GM23338 (cell line): ENCODE measurements at places on chromosomes 11 and 22.

- DNase-seq: no peak
Observed at GRCh38 chr11:118933486-118933885, 7.8 kb upstream of the BCL9L start.

GRCh38 chr22:46041642-46042041, 64.7 kb upstream of the WNT7B start:
- DNase-seq: no peak

DNA sequence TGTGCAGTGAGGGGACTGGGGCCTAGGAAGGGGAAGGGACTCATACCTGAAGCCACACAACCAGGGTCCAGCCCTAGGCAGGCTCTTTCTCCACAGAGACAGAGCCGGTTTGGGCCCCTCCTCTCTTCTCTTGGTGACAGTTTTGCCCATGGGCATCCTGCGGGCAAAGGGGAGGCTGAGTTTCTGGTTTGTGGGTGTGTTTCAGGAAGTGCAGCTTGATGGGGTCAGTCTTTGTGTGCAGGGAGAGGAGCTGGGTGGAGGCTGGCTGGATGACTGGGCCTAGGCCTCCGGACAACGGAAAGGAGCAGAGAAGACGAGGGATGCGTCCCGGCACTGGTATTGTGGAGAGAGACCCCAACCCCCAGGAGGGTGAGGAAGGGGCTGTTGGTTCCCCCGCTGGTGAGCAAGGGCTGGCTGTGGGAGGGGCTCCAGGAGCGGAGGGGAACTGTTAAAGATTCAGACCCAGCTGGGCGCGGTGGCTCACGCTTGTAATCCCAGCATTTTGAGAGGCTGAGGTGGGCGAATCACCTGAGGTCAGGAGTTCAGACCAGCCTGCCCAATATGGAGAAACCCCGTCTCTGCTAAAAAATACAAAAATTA, 23.4 kb upstream of the CELSR1 start:
- DNase-seq: no peak

DNA sequence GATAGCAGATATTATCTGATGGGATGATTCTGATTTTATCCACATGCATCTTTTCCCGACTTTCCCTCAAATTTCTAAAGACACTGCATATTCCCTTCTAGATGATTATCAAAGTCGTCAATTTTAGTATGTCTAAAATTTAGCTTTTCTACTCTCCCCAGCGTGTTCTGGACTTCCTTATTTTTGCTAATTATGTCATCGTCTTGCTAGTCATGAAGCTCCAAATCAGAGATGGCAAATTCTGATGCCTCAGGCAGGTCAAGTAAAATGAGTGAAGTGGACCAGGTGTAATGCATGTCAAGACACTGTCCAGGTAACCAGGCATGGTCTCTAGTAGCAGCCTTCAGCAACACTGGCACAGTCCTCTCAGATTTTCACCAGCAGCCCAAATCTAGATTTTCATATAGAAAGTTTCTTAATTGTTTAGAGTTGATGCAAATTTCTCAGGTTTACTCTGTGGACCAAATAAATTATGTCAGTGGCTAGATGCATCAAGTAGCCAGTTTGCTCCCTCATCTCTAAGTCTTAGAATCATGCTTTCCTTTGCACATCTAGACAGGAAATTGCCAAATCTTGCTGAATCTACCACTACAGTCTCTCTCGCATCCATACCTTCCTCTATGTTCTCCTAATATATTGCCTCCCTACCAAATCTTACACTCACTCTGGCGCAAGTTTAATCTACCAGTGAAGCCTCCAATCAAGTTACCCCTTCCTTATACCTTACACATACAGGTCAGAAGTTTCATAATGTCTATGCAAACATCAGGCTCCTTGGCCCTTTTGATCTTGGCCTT, 10.6 kb downstream of the HSD17B12 start:
- no peak for DNase-seq

DNA sequence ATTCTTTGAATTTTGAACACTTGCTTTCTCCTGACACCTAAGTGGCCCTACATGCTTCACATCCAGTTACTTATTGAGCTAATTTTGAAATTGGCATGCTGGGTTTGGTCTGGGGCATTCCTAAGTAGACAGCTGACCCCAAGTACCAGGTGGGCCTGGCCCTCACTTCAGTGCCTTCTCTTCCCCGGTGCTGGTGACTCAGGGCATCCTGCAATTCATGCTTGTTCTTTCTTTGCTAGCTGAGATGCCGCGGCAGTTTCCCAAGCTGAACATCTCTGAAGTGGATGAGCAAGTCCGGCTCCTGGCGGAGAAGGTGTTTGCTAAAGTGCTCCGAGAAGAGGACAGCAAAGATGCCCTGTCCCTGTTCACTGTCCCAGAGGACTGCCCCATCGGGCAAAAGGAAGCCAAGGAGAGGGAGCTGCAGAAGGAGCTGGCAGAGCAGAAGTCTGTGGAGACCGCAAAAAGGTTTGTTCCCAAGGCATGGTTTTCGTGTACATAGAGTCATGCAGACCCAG, 6.3 kb downstream of the AMPD3 start:
- DNase-seq: no peak

DNA sequence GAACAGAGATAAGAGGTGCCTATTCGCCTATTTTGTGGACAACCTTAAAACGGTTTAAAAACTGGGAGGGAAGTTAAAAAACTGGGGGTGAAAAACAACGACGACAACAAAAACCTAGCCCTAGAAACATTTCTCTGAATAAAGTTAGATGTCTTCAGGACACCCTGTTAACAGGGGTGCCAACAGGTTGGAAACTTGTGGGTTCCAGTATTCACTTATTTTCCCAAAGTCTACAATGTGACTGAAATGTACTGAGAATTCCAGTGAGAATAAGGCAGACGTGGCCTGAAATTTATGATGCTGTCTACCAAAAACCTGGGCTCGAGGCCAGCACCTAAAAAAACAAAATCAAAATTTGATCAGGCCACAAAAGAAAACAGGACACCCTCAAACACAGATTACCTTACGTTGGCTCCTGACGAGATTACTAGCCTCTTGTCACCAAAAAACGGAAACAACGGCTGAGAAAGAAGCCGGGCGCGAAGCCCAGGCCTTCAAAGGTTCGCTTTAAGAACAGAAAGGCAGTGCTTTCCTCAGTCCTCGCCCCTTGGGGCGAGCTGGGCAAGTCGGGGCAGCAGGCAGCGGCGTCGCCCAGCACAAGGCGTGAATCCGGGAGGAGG, 906 bp downstream of the CCDC90B start:
- DNase-seq: no peak

GRCh38 chr11:128582496-128583366, 4.6 kb downstream of the ETS1 start:
- peak; percentile 89 for DNase-seq

DNA sequence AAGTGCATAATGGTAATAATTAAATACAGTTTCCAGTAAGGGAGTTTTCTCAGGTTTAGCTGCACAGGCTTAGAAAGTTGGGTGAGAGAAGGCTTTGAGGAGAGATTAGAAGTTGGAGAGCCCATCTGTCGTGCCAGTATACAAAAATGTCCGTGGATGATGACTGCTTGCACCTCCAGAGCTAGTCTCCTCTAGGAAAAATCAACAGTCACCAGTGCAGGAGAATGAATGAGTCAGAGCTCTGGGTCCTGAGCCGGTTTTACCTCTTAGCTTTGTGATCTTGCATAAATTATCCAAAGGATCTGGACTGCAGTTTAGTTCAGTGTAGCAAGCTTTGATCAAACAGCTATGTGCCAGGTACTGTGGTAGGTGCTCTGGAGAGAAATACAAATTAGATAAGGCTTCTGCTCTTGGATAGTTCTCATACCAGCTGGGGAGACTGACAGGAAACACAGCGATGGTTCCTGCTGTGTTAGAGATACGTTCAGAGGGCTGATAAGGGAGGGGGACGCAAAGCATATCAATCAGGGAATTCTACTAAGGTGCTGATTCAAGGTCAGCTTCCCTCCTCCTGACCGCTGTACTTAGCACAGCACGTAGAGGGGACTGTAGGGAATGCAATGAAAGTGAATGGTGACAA, 125.9 kb downstream of the TEAD1 start:
- peak; percentile 46 for DNase-seq

- DNase-seq: peak; percentile 26
Observed at GRCh38 chr11:27949951-27950738, 157.8 kb downstream of the KIF18A start.

DNA sequence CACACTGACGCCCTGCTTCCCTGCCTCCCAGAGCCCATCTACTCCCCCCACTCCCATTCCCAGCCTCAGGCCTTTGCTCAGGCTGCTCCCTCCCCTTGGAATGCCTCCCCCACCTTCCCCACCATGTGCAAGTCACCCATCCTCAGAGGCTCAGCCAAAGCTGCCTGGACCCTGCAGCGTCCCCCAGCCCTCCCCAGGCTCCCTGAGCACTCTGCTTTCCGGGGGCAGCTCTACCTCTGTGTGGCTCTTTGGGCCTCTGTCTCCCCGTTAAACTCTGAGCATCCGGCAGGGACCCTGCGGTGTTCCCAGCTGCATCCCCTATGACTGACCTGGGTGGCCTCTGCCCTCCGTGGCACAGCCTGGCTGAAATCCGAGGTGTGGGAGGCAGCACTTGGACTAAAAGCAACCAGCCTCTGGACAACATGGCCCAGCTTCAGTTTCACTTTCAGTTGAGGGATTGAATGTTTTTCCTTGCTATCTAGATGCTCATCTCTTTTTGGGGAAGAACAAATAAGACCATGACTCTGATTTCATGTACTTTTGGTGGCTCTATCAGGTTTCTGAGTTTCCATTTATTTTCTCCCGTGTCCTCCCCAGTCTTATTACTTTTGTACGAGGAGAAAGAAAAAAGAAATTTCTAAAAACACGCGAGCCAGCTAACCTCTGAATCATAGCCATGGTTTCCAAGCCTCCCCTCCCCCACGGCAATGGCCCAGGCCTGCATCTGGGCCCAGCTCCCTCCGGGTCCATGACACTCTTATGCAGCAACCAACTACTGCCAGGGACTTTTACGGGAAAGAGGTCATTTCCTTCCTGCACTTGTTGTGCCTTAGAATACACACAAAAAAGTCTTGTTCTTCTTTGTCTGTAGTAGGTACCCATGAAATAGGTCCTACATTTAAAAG, 3.8 kb downstream of the APOL3 start:
- DNase-seq: peak; percentile 72

DNA sequence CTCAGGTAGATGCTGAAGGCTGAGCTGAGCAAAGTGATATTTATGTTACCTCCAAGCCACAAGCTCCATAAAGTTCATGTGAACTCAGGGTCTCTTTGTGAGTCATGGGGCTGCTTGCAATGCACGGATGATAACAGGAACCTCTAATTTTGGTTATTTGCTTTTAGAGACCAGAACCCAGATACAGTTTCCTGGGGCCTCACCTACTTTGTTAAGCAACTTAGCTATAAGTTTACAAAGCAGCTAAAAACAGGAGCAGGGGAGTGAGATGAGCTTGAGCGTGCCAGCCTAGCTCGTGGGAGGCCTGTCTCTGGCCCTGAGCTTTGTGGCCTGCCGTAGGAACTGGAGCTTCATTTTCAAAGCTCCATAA, 29.2 kb downstream of the SREBF2 start:
- no peak for DNase-seq

GRCh38 chr22:19997561-19998231, 18.9 kb downstream of the ARVCF start:
- DNase-seq: no peak

DNA sequence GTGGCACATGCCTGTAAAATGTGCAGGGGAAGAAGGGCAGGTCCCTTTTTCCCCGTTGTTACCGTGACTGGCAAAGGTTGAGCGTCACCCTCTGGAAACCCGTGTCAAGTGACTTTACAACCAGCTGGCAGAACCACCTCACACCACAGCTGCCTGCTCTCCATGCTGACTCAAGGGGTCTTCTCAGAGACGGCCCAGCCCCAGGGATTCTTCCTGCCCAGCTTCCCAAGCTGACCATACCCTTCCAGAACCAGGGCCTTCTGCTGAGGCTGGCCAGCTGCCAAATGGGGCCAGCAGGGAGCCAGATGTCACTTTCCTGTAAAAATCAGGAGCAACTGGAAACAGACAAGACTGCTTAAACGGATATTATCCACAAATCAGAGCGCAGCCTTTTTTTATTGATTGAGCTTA, 6.3 kb downstream of the PC start:
- no peak for DNase-seq

DNA sequence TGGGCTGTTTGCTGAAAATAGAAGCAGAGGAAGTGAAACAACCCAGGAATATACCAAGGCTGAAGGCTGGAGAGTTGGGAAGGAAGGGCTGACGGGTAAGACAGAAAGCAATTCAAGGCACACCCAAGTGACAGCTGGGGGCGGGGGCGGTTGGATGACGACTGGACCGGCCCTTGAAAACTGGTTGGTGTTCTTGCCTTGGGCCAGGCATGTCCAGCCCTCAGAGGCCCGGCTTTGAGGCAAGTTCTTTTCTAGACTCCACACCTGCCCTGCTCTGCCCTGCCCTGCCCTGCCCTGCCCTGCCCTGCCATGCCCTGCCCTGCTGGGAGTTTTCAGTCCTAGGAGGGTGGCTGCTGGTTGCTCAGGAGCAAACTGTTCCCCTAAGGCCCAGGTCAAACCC, 34.2 kb upstream of the CACNG2 start:
- DNase-seq: no peak

- DNase-seq: no peak
Observed at GRCh38 chr11:558503-558902, 2.0 kb downstream of the LMNTD2 start.

DNA sequence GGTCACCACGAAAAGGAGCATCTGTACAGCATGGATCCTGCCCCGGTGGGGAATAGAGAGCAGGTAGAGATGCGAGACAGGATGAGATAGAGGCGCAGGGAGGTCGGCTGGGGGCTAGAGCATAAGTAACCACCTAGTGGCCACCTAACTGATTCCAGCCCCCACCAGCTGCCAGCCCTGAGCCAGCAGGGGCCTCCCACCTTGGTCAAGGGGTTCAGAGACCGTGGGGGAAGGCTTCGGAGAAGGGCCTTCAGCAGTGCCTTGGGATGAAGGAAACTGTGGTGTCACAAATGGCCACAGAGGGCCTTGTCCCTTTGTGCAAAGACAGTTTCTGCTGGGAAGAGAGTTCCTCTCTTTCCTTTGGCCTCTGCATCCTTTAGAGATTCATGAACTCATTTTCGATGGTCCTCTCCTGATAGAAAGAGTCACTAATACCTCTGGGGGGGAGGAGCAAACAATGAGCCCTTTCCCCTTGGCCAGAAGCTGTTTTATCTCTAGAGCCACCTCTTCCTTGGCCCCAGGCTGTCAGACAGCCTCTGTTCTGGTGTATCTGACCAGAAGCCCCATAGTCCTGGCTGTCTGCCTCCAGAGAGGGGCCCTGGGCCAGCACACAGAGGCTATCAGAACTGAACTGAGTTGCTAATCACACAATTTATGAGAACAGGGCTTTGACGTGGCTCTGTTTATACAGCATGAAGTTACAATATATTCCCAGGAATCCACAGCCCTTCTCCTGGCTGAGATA, 146.0 kb downstream of the PARVA start:
- DNase-seq: peak; percentile 27

DNA sequence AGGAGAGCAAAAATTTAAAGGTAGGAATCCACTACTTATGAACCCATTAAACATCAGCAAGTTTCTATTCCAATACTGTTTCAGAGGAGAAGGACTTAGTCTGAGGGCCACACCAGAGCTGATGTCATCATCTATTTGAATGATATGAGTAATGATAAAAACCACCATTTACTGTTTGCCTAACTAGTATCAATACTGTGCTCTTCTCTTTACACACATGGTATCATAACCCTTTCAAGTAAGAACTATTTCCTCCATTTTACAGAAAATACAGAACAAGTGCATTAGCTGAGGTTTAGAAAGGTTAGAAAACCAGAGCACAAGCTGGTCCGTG, 651.3 kb upstream of the KIRREL3 start:
- no peak for DNase-seq

- no peak for DNase-seq
Observed at GRCh38 chr22:49786976-49787706, 40.5 kb downstream of the BRD1 start.

- DNase-seq: peak; percentile 81
Observed at GRCh38 chr22:39514373-39514973, 5.9 kb upstream of the ATF4 start.
